Activated gamma-delta T cell treated with anti-CD3 and anti-CD28 coated beads, Interleukin-2, amount 50 U/mL, for 16 hours (primary cell): ENCODE measurements at places on chromosomes 6 and 20.

DNA sequence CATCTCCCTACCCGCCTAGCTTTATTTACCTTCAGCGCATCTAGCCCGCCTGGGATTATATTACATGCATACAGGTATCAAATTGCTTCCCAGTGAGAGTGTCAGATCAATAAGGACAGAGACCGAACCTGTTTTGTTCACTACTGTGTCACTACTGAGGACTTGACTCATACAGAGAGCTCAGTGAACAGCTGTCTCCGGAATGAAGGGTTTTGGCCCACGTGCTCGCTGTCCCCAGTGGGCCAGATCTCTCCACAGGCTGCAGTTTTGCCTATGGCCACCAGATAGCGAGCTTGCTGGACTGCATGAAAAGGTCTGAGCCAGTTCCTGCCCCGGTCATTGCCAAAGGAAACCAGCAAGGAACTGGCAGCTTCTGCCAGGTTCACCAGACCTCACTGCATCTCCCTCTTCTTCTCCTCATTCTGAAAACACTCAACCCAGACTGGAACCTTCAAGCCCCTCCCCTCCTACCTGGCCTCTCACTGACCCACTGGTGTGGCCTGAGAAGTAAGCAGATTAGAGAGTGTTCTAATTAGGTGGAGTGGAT lies 150.8 kb downstream of the ZMYND8 start:
- DNase-seq = peak; percentile 28

GRCh38 chr6:101445527-101445926 lies 52.0 kb downstream of the GRIK2 start:
- DNase-seq = no peak

DNA sequence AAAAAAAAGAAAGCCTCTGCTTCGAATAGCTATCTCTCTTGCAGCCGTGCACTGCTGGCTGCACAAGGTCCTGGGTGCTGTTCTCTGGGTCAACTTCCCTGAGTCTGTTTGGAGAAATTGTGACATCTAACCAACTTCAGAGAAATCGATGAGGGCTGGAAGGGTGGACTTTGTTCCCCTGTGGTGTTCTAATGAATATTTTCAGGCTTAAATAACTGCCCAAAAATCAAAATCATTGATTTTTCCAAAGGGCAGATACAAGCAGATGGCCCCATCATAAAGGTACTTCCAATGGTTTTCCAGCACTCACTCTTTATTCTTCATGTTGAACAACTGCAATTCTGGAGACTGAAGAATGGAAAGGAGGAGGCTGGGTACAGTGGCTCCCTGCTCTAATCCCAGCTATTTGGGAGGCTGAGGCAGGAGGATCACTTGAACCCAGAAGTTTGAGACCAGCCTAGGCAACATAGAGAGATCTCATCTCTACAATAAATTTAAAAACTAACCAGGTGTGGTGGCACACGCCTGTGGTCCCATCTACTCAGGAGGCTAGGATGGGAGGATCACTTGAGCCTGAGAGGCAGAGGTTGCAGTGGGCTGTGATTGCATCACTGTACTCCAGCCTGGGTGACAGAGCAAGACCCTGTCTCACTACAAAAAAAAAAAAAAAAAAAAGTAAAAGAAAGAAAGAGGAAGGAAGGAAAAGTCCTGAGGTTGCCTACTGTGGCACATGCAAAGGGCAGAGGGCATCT lies 59.1 kb downstream of the FOXA2 start:
- DNase-seq = no peak

- DNase-seq = peak; percentile 68
Measured at GRCh38 chr6:159979136-159979874, 10.4 kb downstream of the IGF2R start.

DNA sequence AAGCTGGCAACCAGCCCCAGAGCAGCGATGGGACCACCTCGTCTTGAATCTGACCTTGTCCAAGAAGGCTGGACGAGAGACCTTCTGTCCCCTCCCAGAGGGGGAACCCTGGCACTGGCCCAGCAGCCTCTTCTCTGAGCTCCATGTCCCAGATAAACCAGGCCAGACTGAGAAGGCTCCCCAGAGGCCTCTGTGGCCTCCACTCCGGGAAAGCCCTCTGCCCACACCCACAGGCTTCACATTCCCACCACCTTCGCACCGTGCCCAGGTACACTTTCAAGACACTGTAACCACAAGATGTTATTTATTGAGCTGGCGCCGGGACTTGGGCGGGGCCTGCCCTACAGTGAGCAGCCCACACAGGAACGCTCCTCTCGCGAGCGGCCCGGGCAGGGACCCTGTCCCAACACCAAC lies 33.2 kb downstream of the ADA start:
- DNase-seq = no peak

- DNase-seq = no peak
Measured at GRCh38 chr6:151387175-151387970, 4.0 kb downstream of the ZBTB2 start.

DNA sequence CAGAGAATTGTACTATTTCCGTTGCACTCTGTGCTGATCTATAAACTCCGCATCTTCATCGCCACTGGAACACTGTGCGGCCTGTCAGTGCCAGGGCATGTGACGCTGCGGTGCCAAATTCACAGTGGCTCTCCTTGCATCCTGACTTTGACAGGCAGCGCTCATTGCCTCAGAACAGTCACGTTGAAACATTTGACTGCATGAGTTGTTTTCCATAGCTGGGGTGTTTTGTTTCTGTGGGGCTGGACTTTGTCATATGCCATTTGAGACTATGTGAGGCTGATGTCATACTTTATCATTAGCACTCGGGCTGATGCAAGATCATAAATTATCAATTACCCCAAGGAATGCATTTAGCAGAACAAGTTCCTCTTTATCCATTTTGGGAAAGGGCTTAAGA lies 32.7 kb downstream of the CFAP61 start:
- DNase-seq = no peak

DNA sequence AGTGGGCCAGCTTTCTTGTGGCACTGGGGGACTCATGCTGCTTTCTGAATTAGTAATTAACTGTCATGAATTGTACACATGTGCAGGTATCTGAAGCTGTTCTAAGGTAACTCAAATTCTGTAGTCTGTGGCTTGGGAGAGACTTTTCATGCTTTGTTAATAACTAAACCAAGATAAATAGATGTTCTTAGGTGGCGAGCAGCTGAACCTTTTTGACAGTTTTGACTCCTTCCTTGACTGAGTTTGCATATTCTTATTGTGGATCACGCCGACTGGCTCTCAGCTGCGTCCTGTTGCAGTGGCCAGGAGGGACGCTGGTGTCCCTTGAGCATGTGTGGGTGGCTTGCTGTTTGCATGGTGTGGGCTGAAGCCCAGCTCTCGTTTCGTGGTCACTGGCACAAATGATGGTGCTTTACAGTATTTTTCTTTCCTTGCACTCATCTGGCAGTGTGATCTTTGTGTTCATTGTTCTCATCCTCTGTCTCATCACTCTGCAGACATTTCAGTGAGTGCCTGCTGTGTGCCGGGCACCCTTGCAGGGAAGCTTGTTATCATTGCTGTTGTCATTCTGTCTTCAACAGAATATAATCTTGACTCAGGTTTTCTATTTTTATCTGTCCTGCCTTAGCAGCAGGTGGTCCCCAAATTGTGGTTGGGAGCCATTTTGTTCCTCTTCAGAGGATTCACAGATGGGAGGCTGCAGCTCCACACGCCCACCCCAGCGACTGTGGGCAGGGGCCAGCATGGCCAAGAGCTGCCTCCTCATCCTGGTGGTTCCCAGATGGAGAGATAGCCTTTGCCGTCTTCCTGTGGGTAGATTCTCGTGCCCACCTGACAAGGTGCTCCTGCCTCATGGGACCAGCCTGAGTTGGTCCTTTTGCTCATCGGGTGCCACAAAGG lies 39.6 kb downstream of the DUSP22 start:
- DNase-seq = no peak

GRCh38 chr20:15916623-15917022 lies 656.6 kb downstream of the KIF16B start:
- no peak for DNase-seq

GRCh38 chr6:50822078-50822476 lies 3.4 kb downstream of the TFAP2B start:
- no peak for DNase-seq

DNA sequence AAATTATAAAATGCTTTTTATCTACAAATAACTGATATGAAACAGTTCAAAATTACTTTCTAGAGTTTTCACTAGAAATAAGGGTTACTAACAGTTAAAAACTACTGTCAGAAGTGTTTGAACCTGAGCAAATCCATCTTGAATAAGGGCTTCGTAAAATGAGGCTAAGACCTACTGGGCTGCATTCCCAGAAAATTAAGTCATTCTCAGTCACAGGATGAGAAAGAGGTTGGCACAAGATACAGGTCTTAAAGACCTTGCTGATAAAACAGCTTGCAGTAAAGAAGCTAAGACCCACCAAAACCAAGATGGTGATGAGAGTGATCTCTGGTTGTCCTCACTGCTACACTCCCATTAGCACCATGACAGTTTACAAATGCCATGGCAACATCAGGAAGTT lies 93.7 kb downstream of the PLG start:
- no peak for DNase-seq

DNA sequence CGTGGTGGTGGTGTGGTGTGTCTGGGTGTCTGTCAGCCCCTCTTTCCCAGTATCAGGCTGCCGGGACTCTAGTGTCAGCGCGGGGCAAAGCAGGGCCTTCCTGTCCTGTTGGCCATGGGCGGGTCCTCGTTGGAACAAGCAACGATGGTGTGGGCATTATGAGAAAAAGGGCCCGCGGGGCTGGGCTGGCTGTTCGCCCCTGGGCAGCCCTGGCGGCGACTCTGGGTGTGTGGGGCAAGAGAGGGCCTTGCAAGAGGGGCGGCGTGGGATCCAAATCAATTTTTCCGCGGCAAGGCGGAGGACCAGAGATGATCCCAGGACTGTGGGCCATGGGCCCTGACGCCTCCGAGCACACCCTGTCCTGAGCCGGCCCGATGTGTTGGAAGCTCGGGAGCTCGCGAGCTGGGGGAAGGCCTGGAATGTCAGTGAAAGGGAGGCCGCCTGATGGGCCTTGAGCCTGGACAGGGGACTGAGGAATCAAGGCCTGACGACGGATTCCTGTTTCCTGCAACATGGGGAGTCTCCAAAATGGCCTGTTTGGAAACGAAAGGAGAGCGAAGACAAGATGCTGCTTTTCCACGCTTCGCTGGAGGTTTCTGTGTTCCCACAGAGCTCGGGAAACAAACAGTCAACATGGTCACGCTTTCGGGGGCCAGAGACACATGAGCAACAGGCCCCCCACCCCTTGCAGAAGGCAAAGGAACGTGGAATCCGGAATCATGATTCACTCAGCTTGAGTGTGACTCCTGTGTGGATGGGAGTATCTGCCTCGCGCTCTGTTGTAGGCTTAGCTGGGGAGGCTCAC lies 364.7 kb upstream of the DEFB115 start:
- no peak for DNase-seq

GRCh38 chr20:18835466-18836256 lies 22.1 kb downstream of the SCP2D1 start:
- DNase-seq = no peak

GRCh38 chr6:3609388-3609787 lies 142.1 kb downstream of the PXDC1 start:
- no peak for DNase-seq

DNA sequence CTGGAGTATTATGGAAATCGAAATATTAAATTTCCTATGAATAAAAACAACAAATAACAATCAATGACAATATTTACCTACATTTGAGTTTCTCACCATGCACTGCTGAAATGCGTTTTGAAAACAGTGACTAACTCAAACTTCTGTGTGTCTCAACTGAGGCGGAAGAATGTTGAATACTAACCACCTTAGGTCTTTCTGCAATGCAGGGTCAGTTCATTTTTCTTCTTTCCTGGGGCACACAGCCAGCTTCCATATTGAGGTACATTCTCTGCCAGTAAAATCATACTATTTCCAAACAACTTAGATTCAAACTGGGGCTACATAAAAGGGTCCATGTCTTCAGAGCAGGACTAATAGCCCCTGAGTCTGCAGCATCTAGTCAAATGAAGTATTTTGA lies 310.1 kb downstream of the UTRN start:
- no peak for DNase-seq

- no peak for DNase-seq
Measured at GRCh38 chr6:20575125-20575524, 40.9 kb downstream of the CDKAL1 start.

- no peak for DNase-seq
Measured at GRCh38 chr20:45138561-45139300, 14.5 kb upstream of the WFDC12 start.

GRCh38 chr20:52985687-52986086 lies 13.5 kb downstream of the TSHZ2 start:
- DNase-seq = no peak

- peak; percentile 34 for DNase-seq
Measured at GRCh38 chr20:33679758-33680485, 5.7 kb upstream of the NECAB3 start.

DNA sequence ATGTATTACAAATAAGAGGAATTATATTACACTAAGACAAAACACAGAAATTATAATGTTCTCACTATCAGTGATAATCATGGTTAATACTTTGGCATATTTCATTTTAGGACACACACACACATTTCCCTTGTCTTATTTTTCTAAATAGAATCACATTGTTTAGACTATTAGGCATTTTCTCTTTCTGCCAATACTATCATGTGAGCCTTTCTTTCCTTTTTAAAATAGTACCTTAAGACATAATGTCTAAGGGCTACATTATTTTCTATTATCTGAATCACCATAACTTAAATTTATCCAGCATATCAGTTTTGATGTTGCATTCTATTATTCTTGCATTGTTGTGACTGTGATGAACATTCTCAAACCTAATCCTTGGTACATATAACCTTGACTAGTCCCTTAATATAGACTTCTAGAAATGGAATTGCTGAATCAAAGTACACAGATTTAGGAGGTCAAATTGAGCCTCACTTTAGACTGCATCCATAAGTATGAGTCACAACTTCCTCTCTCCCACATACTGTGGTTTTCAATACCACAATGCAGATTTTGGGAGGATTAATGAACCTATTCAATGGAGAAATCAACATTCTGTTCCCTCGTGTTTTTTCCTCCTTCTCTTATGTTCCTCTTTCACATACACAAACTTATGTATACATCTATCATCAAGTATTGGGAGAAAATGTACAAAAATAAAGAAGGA lies 212.6 kb downstream of the MOXD1 start:
- DNase-seq = no peak

DNA sequence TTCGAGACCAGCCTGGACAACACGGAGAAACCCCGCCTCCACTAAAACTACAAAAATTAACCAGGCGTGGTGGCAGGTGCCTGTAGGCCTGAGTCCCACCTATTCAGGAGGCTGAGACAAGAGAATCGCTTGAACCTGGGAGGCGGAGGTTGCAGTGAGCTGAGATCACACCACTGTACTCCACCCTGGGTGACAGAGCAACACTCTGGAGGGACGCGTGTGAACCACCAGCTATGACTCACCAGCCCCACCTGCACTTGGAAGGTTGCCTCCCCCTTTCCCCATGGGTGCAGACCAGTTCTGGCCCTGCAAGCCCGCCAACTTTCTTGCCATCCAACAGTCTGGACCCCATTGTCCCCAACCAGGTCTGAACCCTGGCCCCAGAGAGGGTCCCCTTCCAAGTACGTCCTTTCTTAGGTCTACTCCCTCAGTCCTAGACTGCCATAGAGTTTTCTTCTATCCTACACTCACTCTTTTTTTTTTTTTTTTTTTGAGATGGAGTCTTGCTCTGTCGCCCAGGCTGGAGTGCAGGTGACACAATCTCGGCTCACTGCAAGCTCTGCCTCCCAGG lies 29.2 kb downstream of the ATP9A start:
- no peak for DNase-seq

GRCh38 chr20:40644863-40645262 lies 44.2 kb downstream of the MAFB start:
- no peak for DNase-seq
